ENCODE measurements at places on chromosomes 2 and 18.
A peak's percentile ranks its signal among the peaks of the same experiment; 100 is the strongest.

DNA sequence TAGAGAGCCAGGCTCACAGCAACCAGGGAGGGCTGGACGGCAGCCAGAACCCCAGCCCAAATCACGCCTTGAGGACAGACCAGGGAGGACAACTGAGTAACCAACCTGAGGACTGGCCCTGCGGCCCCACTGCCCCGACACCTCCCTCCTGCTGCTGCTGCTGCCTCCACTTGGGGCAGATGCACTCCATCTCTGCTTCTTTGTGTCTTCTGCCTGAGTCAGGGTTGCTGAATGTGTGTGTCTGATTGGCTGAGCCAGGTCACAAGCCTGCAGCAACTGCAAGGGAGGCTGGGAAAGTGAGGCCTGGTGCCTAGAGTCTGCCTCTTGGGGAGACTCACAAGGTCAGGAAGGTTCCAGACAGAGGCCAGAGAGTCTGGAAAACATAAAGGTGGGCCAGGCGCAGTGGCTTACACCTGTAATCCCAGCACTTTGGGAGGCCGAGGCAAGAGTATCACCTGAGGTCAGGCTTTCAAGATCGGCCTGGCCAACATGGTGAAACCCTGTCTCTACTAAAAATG is 83.4 kb downstream of the ZFP36L2 start:
- no peak for DNase-seq

DNA sequence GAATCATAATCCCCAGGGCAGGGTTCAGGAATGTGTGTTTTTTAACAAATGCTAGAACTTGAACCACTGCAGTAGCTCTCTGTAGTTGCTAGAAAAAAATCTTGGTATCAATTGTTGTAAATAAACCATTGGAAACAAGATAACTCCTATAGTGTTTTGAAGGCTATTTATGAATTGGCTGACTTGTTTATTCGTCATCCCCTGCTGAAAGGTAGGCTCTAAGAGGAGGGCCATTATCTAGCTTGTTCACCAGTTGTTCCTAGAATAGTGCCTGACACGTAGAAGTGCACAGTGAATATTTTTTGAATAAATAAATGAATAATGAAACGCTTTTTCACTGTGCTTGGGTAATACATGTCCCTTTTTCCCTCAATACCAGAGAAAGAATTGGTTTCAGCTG is 211.4 kb downstream of the BABAM2 start:
- no peak for DNase-seq

DNA sequence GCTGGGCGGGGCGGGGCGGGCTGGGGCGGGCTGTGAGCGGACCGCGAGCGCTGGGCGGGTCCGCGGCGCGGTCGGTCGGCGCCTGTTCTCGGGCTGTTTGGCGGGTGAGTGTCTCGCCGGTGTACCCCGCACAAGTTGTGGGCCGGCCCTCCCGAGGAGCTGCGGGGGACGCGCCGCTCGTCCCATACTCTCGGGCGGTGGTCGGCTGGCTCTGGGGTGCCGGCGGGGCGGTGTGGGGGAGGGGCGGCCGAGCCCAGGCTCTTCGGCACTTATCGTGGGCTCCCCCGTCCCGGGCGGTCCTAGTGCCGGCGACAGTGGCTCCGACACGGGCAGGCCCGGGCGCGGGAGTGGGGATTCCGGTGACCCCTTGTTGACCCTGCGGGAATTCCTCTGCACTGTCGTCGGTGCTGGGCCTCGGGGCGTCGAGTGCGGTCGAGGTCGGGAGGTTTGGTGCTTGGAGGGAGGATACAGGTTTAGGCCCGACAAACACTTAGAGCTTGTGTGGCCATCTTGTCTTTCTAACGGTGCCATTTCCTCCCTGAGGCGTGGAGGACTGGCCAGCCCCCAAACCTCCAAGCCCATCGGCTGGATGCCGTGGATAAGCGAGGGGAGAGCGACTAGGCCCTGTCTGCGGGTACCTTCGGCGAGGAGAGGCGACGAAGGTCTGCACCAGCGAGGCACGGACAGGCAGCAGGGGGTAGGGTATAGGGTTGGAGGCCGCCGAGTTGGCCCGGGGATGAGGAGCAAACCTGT is at the start of gene SEPTIN2:
SEPTIN2 (plus strand) TSS at position 47 of the 753 bp plus-strand sequence. CDS start 8,308 bp downstream, outside the sequence.
- DNase-seq = peak; percentile 66

DNA sequence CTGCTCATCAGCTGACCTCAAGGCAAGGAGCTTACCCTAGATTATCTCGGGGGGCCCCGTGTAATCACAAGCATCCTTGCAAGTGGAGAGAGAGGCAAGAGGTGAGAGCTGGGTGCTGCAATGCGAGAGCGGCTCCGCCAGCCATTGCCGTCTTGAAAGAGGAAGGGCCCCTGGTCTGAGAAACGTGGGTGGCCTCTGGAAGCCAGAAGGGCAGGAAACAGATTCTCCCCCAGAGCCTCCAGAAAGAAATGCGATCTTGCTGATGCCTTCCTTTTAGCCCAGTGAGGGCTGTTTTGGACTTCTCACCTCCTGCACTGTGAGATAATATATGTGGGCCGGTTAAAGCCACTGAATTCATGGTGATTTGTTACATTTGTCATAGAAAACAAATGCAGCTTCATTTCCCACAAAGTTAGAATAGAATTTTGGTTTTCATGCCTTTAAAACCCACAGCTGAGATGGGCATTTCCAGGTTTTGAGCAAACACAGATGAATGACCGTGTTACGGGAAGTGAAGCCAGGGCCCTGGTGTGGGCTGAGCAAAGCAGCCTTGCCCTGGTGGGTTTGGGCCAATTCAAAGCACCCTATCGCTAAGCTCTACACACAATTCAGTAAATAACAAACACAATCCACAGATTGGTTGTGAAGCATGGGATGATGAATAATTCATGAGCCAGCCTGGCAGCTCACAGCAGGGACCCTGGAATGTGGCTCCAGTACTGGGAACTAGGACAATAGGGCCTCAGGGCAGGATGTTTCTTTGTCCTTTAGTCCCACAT is 319.9 kb upstream of the HS6ST1 start:
- DNase-seq = no peak

- no peak for DNase-seq
Measured at GRCh38 chr2:222381566-222381965, 42.8 kb upstream of the SGPP2 start.

DNA sequence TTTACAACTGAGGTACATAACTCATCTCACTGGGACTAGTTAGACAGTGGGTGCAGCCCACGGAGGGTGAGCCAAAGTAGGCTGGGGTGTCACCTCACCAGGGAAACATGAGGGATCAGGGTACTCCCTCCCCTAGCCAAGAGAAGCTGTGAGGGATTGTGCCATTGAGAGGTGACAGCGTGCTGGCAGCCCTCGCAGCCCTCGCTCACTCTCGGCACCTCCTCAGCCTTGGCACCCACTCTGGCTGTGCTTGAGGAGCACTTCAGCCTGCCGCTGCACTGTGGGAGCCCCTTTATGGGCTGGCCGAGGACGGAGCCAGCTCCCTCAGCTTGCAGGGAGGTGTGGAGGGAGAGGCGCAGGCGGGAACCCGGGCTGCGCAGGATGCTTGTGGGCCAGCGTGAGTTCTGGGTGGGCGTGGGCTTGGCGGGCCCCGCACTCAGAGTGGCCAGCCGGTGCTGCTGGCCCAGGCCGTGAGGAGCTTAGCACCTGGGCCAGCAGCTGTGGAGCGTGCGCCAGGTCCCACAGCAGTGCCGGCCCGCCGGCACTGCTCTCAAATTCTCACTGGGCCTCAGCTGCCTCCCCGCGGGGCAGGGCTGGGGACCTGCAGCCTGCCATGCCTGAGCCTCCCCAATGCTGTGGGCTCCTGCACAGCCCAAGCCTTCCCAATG is 44.5 kb upstream of the FAM110C start:
- no peak for DNase-seq

DNA sequence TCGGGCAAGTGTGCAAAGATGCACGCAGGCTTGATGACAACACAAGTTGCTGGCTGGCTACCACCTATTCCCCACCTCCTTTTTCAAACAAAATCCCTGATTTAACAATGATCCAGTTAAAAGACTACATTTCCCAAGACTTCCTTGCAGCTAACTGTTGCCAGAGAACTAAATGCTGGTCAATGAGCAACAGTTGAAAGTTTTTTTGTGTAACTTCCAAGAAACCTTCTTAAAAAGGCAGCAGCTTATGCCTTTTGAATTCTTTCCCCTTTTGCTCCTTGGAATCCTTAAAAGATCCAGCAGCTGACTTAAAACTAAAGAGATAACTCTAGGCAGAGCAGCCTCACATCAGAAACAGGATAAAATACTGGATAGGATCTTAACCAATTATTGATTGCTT is 38.5 kb downstream of the NPHP1 start:
- DNase-seq = no peak

DNA sequence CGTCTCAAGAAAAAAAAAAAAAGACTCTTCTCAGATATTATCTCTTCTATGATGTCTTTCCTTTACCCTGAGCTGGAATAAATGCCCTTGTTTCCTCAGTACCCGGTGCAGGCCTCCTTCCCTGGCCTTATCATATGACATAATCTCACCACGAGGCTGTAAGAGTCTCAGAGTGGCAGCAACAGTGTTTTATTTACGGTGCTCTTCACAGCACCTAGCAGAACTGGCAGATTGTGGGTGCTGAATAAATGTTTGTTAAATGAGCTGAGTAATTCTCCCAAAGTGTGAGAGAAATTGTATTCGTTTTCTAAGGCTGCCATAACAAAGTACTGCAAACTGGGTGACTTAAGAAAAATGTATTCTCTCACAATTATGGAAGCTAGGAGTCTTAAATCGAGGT is 82.8 kb upstream of the CD28 start:
- DNase-seq = no peak

- no peak for DNase-seq
Measured at GRCh38 chr2:178152033-178152432, 39.8 kb downstream of the RBM45 start.

- DNase-seq = no peak
Measured at GRCh38 chr2:20567159-20567925, 83.6 kb downstream of the HS1BP3 start.

DNA sequence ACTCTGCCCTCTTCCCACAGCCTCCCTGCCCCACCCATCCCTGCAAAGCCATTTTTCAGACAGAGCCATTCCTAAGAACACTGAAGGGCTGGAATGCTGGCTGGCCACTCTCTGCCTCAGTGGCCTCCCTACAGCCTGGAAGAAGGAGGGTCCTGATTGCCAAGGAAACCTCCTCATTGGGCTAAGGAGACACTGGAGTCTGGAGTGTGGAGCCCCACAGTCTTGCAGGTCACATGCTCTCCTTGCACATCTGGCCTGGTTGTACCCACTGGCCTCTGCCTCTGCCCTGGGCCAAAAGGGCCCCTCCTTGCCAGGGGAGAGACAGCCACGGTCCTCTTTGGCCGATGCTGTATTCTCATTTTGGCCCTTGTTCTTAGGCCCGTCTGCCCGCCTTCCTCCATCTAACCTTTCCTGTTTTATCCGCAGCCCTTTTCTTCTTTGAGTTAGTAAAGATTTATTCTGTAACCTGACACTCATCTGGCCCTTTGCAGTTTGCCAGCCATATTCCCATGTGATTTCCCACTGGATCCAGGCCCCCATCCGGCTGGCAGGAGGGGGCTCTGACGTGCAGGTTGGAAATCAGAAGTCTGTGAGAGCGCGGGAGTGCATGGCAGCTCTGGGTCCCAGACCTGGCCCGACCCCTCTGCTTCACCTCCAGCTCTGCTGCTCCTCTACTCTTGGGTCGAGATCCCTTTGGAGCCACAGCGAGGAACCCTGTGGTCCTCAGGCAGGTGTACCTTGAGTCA is 11.0 kb upstream of the CATIP start:
- no peak for DNase-seq

GRCh38 chr2:113890253-113891235 is 655 bp downstream of the ACTR3 start:
- peak; percentile 59 for DNase-seq

- DNase-seq = no peak
Measured at GRCh38 chr2:8448824-8449556, 232.9 kb upstream of the ID2 start.

GRCh38 chr2:228974169-228974568 is 296.9 kb downstream of the PID1 start:
- no peak for DNase-seq

- no peak for DNase-seq
Measured at GRCh38 chr2:192183296-192183695, 11.4 kb downstream of the TMEFF2 start.

GRCh38 chr18:6257950-6258349 is 156.8 kb downstream of the L3MBTL4 start:
- DNase-seq = no peak

GRCh38 chr2:173468266-173468793 is 113.7 kb downstream of the CDCA7 start:
- DNase-seq = no peak

DNA sequence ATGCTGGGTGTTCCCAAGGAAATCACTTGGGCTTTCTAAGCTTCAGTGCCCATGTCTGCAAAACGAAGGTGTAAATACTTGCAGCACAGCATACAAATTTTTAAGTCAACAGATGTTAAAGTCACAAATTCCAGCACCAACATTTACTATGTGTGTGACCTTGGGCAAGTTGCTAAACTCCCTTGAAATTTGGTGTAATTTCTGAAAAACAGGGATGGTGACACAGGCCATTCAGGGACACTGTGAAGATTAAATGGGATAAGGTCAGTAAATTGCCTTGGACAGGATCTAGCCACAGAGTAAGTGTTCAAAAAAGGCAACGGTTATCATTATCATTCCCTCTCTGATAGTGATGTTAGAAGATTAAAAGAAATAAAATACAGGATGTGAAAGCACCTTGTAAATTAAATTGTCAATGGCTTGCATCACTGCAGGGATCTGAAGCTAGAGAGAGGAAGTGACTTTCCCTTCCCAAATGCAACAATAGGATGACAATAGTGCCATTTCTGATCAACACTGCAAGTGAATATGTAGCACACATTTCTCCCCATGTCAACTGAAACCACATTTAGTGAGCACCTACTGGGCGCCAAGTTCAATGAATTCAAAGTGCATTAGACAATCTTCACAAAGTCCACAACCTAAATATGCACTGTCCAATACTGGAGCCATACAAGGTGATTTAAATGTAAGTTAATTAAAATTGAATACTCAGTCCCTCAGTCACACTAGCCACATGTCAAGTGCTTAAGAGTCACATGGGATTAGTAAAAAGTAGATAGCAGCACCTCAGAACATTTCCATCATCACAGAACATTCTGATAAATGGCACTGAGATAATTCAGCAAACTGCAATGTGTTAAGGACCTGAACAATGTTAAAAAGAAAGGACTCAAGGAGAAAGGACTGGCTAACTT is 81.2 kb downstream of the STK39 start:
- DNase-seq = no peak

DNA sequence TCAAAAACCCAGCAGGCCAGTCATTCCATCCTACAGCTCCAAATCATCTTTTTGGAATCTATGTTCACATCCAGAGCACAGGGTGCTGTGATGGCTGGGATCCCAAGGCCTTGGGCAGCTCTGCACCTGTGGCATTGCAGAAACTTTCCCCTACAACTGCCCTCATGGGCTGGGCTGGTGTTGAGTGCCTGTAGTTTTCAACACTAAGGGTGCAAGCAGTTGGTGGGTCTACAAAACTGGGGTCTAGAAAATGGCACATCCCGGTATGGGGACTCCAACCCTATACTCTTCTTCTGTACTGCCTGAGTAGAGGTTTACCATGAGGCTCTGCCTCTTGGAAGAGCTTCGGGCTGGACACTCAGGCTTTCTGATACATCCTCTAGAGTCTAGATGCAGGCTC is 95.2 kb upstream of the TEKT4 start:
- DNase-seq = no peak

DNA sequence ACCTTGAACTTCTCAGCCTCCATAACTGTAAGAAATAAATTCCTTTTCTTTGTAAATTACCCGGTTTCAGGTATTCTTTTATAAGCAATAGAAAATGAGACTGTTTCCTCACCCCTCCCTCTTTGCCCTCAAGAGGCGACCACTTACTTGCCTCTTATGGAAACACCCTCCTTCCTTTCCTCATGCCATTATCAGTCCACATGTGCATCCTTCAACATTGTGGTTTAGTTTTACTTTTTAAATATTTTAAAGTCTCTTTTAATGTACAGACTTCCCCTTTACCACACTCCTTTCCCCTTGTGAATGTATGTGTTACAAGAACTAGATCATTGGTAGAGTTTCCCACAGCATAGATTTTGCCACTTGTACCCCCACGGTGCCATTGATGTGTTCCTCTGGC is 202.4 kb upstream of the SIX2 start:
- DNase-seq = no peak
